Tongue (tissue), 3 donors: ENCODE measurements at places on chromosomes 1 and 21. TPM values are rescaled to one million over a fixed set of nuclear protein-coding genes. Genes with fewer than 3 reads are reported as not detected.

- DNase-seq = no peak
These were observed 9.1 kb upstream of the PSMB2 start for GRCh38 chr1:35650416-35650815.

DNA sequence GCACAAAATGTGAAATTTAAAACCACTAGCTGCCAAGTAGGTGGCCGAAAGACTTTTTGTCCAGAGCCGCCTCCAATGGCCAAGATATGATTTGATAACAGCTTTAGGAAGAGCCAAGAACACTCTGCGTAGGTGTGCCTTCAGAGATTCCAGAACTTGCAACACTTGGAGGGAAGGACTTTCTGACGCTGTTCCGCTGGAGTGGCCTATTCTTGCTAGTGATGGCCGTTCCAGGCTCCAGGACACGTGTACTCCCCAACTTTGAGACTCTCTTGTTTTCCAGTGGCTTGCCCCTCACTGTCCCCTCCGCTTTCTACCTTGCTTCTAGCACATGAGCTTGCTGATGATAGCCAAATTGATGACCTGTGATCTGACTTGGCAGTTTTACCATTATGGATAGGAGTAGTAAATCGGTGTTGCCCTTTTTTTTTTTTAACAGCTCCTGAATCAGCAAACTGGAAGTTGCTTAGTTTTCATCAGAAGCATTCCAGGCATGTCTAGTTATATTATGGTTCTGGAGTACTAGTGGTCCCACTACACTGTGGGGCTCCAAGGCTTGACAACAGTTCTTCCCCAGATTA lies 1.0 kb downstream of the PRDX6 start:
- peak; percentile 75 for DNase-seq

ZNF124 gene
- total RNA-seq = 63.6 TPM

VTCN1 gene
- 3.8 TPM for total RNA-seq

- no peak for DNase-seq
These were observed 176.2 kb downstream of the KIF26B start for GRCh38 chr1:245330951-245331350.

NPR1 gene
- total RNA-seq = 8.5 TPM

DNA sequence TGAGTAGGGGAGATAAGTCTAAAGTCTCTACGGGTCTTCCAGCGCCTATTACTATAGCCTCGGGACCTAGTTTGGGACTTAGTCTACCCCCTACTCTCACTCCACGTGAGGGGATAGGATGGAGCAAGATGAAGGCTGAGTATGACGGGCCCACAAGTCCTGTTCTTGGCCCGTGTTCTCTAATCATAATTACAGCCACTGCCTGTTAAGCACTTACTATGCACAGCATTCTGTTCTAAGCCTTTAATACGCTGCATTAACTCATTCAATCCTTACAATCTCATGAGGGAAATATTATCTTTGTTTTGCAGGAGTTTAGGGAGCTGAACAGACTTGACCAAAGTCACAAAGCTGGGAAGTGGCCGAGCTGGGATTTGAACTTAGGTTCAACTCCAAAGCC lies 23.9 kb upstream of the EPB41 start:
- no peak for DNase-seq

HTR6 gene
- total RNA-seq = not detected

- peak; percentile 59 for DNase-seq
These were observed 111.6 kb upstream of the ZC3H12A start for GRCh38 chr1:37362594-37363385.

GRCh38 chr1:218584418-218585155 lies 239.5 kb downstream of the TGFB2 start:
- no peak for DNase-seq

- peak; percentile 81 for DNase-seq
These were observed 8.9 kb upstream of the LEMD1 start for GRCh38 chr1:205430696-205431305.

GRCh38 chr1:231192620-231193163 lies 30.8 kb downstream of the TRIM67 start:
- DNase-seq = peak; percentile 41

DNA sequence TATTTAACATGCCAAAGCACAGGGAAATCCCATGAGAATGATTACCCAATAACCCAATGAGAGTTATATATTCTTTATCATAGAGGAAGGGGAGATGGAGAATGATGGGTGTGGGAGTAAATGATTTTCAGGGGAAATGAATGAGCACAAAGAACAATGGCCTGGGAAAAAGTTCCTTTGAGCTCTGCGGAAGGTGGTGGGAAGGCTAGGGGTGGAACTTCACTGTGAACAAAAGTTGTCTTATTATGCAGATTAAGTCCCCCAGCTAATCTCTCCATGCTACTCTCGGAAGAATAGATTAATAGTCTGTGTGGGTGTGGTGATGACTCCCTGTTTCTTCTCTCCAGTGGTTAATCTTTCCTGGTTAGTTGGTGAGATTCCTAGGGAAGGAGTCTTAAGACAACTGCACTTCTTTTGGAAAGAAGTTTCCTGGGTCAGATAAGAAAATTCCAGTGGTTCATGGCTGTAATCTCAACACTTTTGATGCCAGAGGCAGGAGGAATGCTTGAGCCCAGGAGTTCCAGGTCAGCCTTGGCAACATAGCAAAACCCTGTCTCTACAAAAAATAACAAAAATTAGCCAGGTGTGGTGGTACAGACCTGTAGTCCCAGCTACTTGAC lies 71.6 kb downstream of the DNTTIP2 start:
- DNase-seq = no peak

RAD54L gene
- total RNA-seq = 2.7 TPM

NPL gene
- total RNA-seq = 3.4 TPM

DNA sequence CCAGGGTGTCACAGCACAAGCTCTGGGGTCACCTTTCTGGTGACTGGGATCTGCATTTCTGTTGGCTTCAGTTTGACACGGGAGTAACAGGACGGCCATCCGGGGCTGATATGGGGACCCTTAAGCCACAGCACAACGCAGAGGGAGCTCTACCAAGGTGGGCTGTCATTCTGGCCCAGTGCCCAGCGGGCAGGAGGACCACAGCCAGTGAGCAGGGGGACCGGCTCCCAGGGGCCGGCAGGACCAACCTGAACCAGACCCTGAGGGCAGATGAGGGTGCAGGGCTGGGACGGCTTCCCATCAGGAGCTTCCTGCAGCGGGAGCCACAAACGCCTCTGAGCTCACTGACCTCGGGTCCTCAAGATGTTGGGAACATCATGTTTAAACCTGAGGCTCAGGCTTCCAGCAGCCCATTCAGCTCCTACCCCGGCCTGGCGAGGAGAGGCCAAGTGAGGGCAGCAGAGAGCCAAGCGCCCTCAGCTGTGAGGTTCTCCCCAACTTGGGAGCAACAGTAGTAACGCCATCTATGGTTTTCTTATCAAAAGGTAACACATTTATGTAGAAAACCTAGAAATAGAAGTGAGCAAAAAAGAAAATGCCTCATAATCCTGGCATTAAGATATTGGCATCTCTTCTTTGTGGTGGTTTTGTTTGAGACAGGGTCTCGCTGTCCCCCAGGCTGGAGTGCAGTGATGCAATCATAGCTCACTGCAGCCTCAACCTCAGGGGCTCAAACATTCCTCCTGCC lies 26.8 kb downstream of the TMEM201 start:
- peak; percentile 40 for DNase-seq

HSPB7 gene
- 93.7 TPM for total RNA-seq

DNA sequence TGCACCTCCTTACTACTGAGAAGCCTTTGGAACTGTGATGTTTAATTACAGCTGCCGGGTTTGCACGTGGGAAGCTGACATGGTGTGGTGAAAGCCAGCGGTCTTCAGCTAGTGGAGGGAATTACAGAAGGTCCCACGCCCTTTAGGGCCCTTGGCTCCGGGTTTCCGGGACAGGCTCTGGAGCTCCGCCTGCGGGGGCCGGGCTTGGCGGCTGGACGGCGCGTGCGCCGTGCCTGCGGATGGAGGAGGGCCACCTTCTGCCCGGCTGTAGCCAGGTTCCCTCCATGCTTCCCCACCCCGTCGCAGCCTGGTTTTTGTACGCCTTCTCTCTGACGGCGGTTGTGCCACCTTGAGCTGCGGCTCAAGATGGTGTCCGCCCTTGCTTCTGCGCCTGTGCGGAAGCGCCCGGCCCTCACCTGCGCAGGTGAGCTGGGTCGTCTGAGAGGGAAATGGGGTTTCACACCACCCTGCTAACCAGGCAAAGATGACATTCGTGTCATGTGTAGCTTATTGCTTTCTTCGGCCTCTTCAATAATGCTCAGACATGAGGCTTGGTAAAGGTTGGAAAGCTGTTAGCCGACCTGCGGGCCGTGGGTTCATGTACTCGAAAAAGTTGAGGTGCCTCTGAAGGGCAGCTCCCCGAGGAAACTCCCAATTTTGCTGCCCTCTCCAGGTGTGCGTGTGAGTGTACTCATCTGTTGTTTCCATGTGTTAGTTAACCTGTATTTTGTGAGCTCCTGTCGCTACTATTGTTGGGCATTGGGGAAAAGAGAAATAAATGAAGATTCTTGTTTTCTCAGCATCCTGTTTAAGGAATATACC lies 36.6 kb upstream of the OPRD1 start:
- DNase-seq = peak; percentile 82

- DNase-seq = no peak
These were observed 125.8 kb downstream of the PCBP3 start for GRCh38 chr21:45769294-45769693.

DNA sequence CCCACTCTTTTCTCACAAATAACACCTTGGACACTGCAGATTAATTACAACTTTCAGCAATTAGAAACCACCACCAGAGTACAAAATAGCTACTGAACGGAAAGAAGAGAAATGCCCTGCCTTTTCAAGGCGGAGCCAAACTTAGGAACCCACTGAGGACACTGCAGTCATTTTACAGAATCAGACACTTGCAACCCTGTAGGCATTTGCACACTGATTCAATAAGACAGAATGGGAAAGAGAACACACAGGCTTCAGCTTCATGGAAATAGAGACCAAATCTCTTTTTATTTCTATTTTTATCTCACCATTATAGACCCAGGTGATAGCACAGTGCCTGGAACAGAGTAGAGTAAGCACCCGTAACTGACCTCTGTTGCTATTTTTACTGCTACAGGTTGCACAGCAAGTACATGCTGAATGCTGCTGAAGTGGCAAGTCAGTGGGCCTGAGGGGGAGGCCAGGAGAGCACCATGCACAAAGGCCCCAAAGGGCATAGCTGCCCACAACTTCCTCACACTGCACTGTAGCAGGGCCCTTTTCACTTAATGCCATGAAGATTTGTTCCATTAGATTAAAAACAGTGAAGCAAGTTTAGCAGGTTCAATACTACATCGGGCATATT lies 50.7 kb upstream of the EDARADD start:
- no peak for DNase-seq

- DNase-seq = no peak
These were observed 84.3 kb downstream of the OLFML3 start for GRCh38 chr1:114063544-114063943.
